ENCODE measurements at places on chromosomes 1 and 21.
A peak's percentile ranks its signal among the peaks of the same experiment; 100 is the strongest.

- DNase-seq: no peak
These were observed 5.0 kb upstream of the KIAA0040 start for GRCh38 chr1:175197531-175197930.

- no peak for DNase-seq
These were observed 91.6 kb upstream of the SAMD11 start for GRCh38 chr1:832136-832535.

- no peak for DNase-seq
These were observed 1173.6 kb downstream of the KCNT2 start for GRCh38 chr1:195434566-195435203.

DNA sequence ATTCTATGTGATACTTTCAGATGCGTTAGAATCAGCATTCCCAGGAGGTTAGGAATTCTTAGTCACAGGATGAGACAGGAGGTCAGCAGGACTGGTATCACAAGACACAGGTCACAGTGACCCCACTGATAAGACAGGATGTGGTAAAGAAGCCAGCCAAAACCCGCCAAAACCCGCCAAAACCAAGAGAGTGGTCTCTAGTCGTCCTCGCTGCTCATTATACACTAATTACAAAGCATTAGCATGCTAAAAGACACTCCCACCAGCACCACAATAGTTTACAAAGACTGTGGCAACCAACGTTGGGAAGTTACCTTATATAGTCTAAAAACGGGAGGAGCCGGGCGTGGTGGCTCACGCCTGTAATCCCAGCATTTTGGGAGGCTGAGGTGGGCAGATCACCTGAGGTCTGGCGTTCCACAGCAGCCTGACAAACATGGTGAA is 13.9 kb upstream of the ACTA1 start:
- no peak for DNase-seq

GRCh38 chr1:77847621-77848080 is 40.8 kb upstream of the NEXN start:
- DNase-seq: no peak

DNA sequence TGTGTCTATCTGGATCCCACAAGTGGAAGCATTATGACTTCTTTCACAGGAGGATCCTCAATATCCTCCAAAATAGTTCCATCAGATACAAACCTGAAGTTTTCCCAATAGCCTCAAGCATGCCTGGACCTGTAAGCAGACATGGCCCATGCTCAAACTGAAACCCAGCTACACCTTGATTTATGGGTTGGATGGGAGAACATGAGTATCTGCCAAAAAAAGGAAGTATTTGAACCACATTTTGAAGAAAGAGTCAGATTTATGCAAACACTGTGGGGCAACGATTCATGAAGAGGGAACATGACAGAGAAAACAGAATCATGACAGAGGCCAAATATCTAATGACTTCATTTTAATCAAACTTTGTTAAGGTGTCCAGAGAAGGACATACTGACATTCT is 351.0 kb upstream of the NFIA start:
- no peak for DNase-seq

DNA sequence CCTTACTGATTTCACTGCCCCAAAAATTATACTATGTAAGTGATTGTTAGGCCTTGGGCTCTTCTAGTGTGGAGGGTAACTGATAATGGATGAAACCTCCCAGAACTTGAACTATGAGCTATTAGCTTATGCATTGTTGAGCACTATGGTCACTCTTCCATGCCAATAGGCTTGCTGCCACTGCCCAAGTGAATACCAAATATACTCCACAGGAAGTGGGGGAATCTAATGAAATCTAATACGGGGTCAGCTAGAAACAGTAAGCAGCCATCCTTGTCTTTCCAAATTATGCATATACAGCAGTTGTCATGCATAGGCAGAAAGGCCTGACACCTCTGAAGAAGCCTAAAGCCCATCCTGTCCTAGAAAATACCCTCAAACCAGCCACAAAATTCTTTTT is 198.7 kb upstream of the PTBP2 start:
- no peak for DNase-seq

- DNase-seq: no peak
These were observed 325.1 kb downstream of the HHAT start for GRCh38 chr1:210653771-210654170.

- peak; percentile 56 for DNase-seq
These were observed 35.7 kb upstream of the SUCO start for GRCh38 chr1:172497230-172497629.

DNA sequence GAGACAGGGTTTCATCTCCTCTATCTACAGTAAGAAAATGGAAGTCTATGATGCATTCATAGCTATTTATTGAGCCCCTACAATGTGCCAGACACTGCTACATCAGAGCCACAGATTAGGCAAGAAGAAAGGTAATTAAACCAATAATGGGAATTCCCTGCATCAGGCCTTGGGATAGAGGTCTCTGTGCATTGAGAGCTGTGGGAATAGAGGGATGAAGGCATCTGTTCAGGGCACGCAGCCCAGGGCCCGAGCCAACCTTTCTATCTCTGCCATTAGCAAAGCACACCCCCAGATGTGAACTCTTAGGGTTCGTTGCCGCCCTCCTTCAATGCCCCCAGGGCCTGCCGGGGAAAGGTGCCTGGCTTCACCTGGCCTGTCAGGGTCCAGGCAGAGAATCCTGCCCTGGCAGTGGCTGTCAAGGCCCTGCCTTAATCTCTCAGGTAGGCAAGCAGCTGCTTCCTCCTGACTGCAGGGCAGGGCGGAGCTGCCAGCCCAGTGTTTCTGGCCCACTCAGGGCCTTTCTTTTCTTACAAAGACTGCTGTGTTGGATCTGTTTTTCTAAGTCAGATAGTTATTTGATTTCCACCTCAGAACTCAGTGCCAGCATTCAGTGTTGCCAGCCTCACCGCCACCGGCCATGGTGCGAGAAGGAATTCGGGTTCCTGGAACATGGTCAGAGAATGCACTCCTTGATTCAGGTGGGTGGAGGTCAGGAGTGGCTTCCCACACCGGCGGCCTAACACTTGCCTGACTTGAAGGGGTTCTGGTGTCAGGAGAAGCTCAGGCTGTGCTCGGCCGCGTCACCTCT is 76.1 kb downstream of the PGM1 start:
- no peak for DNase-seq

GRCh38 chr1:32878183-32878582 is 7.5 kb upstream of the FNDC5 start:
- DNase-seq: no peak

- DNase-seq: no peak
These were observed 45.0 kb downstream of the KCNJ6 start for GRCh38 chr21:37871121-37871862.

Measured in HTR-8/SVneo (cell line).